ENCODE measurements at places on chromosomes 1 and 21. TPM values are rescaled to one million over a fixed set of nuclear protein-coding genes. Genes with fewer than 3 reads are reported as not detected.

GRCh38 chr1:53470584-53470983 lies 11.4 kb downstream of the DMRTB1 start:
- no peak overlapping the region for H3K27ac ChIP-seq
- no peaks in the 10 kb centered on the region for H3K4me1 ChIP-seq
- no peaks in the 10 kb centered on the region for H3K27me3 ChIP-seq
- no peaks in the 10 kb centered on the region for H3K36me3 ChIP-seq
- no peak overlapping the region for H3K4me3 ChIP-seq
- no peak for DNase-seq

GRCh38 chr1:112359961-112360767 lies 35.9 kb upstream of the CTTNBP2NL start:
- peak; percentile 66 for DNase-seq
- no peak overlapping the region for H3K27ac ChIP-seq
- H3K36me3 ChIP-seq = no peaks in the 10 kb centered on the region
- H3K4me3 ChIP-seq = no peak overlapping the region
- no peaks in the 10 kb centered on the region for H3K4me1 ChIP-seq

DNA sequence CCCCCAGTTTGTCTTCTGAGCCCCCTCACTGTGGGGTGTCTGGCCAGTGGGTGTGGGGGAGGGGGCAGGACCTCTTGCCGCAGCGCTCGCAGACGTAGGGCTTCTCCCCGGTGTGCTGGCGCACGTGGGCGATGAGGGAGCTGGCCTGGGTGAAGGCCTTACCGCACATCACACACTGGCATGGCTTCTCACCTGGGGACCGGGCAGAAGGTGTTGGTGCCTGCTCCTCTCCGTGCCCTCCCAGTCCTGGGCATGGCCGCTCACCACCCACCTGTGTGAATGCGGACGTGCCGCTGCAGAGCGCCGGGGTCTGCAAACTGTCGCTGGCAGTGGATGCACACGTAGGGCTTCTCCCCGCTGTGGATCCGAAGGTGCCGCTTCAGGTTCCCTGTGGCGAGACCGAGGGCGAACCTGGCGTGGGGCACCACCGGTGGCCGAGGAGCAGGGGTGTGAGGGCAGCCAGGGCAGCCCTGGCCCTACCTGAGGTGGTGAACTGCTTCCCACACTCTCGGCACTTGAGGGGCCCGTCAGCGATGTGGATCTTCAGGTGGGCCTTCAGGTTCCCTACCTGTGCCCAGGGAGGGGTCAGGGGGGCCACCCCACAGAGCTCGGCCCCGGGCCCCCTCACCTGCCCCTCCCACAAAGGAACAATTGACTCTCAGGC lies 32.4 kb downstream of the ZBTB17 start:
- H3K27ac ChIP-seq = no peak overlapping the region
- H3K27me3 ChIP-seq = no peaks in the 10 kb centered on the region
- H3K4me3 ChIP-seq = no peak overlapping the region
- peak; percentile 40 for DNase-seq
- peaks cover 48% of the 10 kb centered on the region for H3K36me3 ChIP-seq

GRCh38 chr1:55654750-55655149 lies 439.6 kb upstream of the USP24 start:
- no peak overlapping the region for H3K27ac ChIP-seq
- no peak overlapping the region for H3K4me3 ChIP-seq
- no peaks in the 10 kb centered on the region for H3K36me3 ChIP-seq

Gene ECM1
- total RNA-seq = 5.1 TPM

Gene ITPKB
- total RNA-seq = 22.4 TPM

DNA sequence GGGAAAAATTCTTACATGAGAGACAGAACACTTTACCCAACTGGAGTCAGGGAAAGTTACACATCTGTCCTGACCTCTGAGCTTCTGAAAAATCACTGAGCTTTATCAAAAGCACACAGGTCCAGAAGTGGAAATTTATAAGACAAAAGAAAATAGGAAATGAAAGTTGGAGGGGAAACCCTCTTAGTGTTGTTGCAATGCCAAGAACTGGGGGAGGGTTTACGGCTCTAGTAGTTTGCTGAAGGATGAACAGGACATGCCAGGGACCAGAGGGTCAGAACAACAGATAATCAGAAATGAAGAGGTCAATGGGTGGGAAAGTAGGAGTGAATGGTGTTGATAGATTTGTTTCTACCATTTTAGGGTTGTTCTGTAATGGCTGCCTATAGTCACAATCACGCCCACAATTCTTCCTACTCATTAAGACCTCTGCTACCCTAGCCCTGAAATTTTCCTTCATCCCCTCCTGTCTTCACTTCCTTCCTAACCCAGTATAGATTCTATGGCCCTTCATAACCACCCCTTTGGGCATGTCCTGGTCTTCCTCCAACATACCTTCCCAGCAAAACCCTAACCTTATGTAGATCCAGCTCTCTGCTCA lies 30.3 kb upstream of the FMOD start:
- H3K36me3 ChIP-seq = no peaks in the 10 kb centered on the region
- no peak for DNase-seq
- H3K4me1 ChIP-seq = no peaks in the 10 kb centered on the region
- no peak overlapping the region for H3K27ac ChIP-seq
- no peak overlapping the region for H3K4me3 ChIP-seq

DNA sequence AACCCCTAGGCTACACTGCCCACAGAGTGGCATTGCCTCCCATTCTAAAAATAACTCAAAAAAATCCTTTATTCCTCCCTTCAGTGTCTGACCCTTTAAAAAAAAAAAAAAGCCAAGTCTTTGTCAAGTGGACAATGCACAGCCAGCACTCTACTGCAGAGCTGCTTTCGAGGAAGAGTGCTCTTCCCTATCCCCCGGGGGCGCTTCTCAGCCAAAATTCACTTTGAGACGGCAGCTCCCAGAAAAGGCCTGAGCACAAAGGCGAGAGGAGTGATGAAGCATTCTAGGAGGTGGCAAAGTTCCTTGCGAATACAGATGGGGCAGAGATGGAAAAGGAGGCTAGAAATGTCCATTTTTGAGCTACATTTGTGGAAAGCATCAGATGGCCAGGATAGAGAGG lies 23.3 kb downstream of the EPHA10 start:
- H3K36me3 ChIP-seq = no peaks in the 10 kb centered on the region
- no peak overlapping the region for H3K4me3 ChIP-seq
- no peak for DNase-seq
- H3K27me3 ChIP-seq = peaks cover 76% of the 10 kb centered on the region
- no peaks in the 10 kb centered on the region for H3K4me1 ChIP-seq

Gene ACAP3
- 30.8 TPM for total RNA-seq

- H3K36me3 ChIP-seq = peaks cover 63% of the 10 kb centered on the region
- no peak for DNase-seq
- H3K27ac ChIP-seq = no peak overlapping the region
- H3K27me3 ChIP-seq = no peaks in the 10 kb centered on the region
- no peak overlapping the region for H3K4me3 ChIP-seq
Observed at GRCh38 chr1:23452011-23452411, 27.5 kb upstream of the TCEA3 start.

DNA sequence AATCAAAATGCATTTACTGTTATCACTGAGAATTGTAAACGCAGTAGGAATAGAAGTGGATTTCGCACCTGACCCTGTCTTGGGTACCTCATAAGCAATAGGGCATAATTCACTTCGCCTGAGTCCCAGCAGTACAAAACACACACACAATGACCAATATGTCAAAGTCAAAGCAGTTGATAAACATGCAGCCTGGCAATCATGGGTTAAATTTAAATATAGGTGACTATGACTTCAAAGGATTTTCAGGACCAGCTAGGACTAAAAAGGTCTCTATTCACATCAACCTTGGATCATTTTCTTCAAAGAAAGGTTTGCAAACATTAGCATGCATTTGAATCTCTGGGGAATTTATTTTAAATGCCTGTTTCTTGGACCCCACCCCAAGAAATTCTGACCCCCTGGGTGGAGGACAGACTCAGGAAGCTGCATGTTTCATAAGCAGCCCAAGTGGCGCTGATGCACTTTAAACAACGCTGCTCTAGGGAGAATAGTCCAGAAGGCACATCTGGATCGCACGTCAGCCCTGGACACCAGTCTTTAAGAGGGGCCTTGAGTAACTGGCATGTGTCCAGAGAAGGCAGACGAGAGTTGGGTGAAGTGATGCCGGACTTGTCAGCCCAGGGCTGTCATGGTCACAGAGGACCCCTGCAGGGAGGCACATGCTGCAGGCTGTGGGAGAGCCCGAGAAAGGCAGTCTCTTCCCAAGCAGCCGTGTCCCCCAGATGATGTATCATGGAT lies 55.7 kb upstream of the EFHD2 start:
- H3K27ac ChIP-seq = no peak overlapping the region
- no peaks in the 10 kb centered on the region for H3K27me3 ChIP-seq
- no peak for DNase-seq
- no peaks in the 10 kb centered on the region for H3K36me3 ChIP-seq

DNA sequence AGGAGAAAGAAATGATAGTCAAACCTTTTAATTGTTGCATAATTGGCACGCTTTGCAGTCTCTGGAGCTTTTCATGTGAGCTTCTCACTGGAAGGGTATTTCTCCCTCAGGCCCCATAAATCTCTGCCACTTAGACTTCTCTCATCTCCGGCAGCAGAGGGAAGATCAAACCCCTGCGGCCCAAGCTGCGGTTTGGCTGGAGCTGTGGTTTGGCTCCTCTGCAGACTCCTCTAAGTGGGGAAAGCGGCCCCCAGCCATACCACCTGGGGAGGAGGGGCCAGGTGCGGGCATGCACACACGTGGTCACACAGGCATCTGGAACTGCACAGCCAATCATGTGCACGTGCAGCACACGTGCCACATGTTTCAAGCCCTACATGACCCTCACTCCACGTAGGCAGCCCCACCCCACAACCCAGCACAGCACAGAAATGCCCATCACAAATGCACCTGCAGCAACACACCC lies 58.3 kb downstream of the UBE2T start:
- H3K4me1 ChIP-seq = no peaks in the 10 kb centered on the region
- H3K27ac ChIP-seq = no peak overlapping the region
- no peak overlapping the region for H3K4me3 ChIP-seq

Gene MFSD2A
- total RNA-seq = 6.3 TPM

Gene CSF1
- 0.84 TPM for total RNA-seq

Gene LRRN2
- 11.5 TPM for total RNA-seq

- H3K27me3 ChIP-seq = no peaks in the 10 kb centered on the region
- H3K4me3 ChIP-seq = no peak overlapping the region
- H3K27ac ChIP-seq = no peak overlapping the region
- no peak for DNase-seq
- peaks cover 13% of the 10 kb centered on the region for H3K36me3 ChIP-seq
- H3K4me1 ChIP-seq = no peaks in the 10 kb centered on the region
Observed at GRCh38 chr1:230863449-230863848, 4.9 kb downstream of the C1orf198 start.

- DNase-seq = no peak
- no peaks in the 10 kb centered on the region for H3K4me1 ChIP-seq
- no peaks in the 10 kb centered on the region for H3K27me3 ChIP-seq
- no peaks in the 10 kb centered on the region for H3K36me3 ChIP-seq
- H3K4me3 ChIP-seq = no peak overlapping the region
Observed at GRCh38 chr1:178411756-178412399, 84.9 kb downstream of the CLEC20A start.

Gene GJB4
- total RNA-seq = 0.84 TPM

- no peak for DNase-seq
- no peaks in the 10 kb centered on the region for H3K36me3 ChIP-seq
- H3K4me1 ChIP-seq = no peaks in the 10 kb centered on the region
- peaks cover 31% of the 10 kb centered on the region for H3K27me3 ChIP-seq
Observed at GRCh38 chr1:232635778-232636356, 5.9 kb upstream of the SIPA1L2 start.

- no peak overlapping the region for H3K27ac ChIP-seq
- no peaks in the 10 kb centered on the region for H3K4me1 ChIP-seq
- peak; percentile 55 for DNase-seq
- peaks cover 5% of the 10 kb centered on the region for H3K36me3 ChIP-seq
Observed at GRCh38 chr1:166086113-166086883, 80.5 kb downstream of the FAM78B start.

GRCh38 chr1:172293429-172293828 lies 127.1 kb upstream of the C1orf105 start:
- no peaks in the 10 kb centered on the region for H3K4me1 ChIP-seq
- H3K27ac ChIP-seq = no peak overlapping the region
- no peak overlapping the region for H3K4me3 ChIP-seq
- no peaks in the 10 kb centered on the region for H3K27me3 ChIP-seq
- no peak for DNase-seq

- peaks cover 15% of the 10 kb centered on the region for H3K27me3 ChIP-seq
- H3K4me1 ChIP-seq = no peaks in the 10 kb centered on the region
- H3K4me3 ChIP-seq = no peak overlapping the region
- H3K27ac ChIP-seq = no peak overlapping the region
- no peaks in the 10 kb centered on the region for H3K36me3 ChIP-seq
Observed at GRCh38 chr1:217273866-217274265, 357.0 kb downstream of the GPATCH2 start.

Gene LRRC3
- 50.1 TPM for total RNA-seq

- H3K4me3 ChIP-seq = no peak overlapping the region
- DNase-seq = no peak
- no peaks in the 10 kb centered on the region for H3K36me3 ChIP-seq
- no peak overlapping the region for H3K27ac ChIP-seq
Observed at GRCh38 chr21:29293495-29293894, 5.2 kb upstream of the BACH1 start.

Gene TMEM51
- total RNA-seq = 10.2 TPM

GRCh38 chr1:11438996-11439395 lies 40.0 kb upstream of the DISP3 start:
- no peak overlapping the region for H3K27ac ChIP-seq
- no peaks in the 10 kb centered on the region for H3K27me3 ChIP-seq
- H3K4me1 ChIP-seq = no peaks in the 10 kb centered on the region

DNA sequence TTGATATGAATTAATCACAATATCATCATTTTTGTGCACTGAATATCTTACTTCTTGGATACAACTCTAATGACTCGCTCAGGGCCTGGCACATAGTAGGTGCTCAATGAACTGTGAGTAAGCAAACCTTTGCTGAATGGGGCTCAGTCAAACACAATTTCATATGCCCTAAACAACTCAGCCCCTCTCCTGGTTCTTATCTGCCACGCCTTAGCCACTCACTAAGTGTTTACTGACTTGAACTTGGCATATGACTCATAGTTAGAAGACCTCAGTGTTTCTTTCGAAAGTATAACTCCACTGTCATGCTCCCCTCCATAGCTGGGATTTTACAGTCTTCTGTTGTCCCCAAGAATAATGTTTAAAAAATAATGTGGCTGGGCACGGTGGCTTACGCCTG lies 4.8 kb upstream of the IFNLR1 start:
- no peaks in the 10 kb centered on the region for H3K27me3 ChIP-seq
- H3K4me1 ChIP-seq = no peaks in the 10 kb centered on the region
- no peak overlapping the region for H3K4me3 ChIP-seq

- DNase-seq = no peak
- no peaks in the 10 kb centered on the region for H3K36me3 ChIP-seq
- no peak overlapping the region for H3K27ac ChIP-seq
- no peaks in the 10 kb centered on the region for H3K4me1 ChIP-seq
Observed at GRCh38 chr1:210618369-210618768, 289.7 kb downstream of the HHAT start.

DNA sequence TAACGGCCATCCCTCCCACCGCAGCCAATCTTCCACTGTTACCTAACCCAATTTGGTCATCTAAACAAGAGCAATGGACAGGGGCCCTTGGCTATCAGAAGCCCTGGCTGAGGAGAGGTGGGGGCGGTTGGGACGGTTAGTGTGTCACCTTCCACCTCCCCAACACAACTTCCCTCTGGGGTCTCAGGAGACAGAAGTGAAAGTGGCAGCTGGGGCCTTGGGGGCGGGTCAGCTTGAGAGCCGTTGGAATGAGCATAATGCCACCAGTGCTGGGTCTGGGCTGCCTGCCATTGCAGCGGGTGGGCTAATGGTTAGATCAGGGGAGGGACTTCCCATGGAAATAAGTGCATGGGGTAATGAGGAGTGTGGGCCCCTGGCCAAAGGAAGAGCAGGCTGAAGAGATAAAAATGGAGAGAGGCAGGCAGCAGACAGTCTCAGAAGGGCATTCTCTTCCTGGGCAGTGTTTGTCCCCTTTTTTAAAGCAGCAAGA lies 7.9 kb downstream of the MEF2D start:
- no peaks in the 10 kb centered on the region for H3K27me3 ChIP-seq
- peaks cover 16% of the 10 kb centered on the region for H3K4me1 ChIP-seq
- no peak overlapping the region for H3K4me3 ChIP-seq
- H3K36me3 ChIP-seq = no peaks in the 10 kb centered on the region

All from endodermal cell (in vitro differentiated cells).